ENCODE measurements at places on chromosomes 7 and 10.

DNA sequence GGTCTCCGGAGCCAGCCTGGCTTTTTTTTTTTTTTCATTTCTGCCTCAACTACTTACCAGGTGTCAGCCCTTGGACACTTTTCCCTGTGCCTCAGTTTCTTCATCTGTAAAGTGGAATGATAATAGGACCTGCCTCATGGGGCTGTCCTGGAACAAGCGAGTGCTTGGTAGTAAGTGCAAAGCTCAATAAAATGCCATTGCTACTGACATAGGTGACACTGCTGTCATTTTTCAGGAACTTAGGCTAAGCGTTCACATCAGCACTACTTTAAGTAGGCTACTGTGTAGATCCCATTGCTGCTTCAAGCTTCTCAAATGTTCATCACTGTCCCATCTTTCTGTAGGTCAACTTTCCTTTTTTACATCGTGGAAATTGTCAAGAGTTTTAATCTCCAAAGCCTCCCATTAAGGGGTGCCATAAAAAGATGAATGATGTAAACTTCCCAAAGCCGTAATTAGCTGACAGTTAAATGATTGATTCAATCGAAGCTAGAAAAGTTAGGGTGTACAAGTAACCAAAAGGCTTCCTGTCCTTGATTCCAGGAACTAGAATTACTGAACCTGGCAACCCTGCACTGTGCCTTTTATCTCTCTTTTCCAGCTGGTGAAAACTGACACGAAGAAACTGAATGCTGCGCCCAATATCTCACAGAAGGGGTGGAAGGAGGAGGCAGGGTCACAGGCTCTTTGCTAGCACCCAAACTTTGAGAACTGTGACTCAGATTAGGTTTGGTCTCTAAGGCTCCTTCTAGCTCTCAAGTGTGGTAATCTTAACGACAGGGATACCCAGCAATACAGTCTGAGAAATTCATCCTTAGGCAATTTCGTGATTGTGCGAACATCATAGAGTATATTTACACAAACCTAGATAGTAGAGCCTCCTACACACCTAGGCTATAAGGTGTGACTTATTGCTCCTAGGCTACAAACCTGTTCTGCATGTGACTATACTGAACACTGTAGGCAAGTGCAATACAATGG is 861 bp upstream of the USP6NL start:
- no peak for DNase-seq

- no peak for DNase-seq
Observed at GRCh38 chr10:122495406-122496340, 34.3 kb downstream of the HTRA1 start.

GRCh38 chr7:157580324-157580723 is 243.5 kb downstream of the DNAJB6 start:
- no peak for DNase-seq

DNA sequence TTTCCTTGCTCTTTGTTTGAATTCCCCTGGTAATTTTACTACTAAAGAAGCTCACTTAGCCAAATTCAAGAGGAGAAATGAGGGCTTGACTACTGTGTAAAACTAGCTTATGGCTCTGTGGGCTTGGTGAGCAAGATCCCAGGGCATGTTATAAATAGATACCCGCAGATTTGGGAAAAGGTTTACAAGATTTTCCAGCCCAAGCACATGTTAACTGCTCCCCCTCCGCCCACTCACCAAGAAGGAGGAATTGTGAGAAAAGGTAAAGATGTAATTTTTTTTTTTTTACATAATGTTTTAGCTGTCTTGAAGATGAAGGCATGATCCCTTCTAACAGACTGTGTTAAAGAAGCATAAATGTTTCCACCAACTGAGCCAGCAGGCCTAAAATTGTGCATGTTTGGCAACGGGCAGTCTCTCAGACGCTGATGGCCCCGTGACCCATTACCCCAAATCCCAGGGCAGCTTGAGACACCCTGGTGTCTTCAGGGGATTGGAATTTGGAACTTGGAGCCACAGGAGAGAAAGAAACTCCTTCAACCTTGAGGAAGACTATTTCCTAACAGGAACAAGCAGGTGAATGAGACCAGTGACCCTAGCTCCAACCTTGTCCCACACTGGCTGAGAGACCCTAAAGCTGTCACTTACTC is 429.8 kb upstream of the CELF2 start:
- DNase-seq: no peak

DNA sequence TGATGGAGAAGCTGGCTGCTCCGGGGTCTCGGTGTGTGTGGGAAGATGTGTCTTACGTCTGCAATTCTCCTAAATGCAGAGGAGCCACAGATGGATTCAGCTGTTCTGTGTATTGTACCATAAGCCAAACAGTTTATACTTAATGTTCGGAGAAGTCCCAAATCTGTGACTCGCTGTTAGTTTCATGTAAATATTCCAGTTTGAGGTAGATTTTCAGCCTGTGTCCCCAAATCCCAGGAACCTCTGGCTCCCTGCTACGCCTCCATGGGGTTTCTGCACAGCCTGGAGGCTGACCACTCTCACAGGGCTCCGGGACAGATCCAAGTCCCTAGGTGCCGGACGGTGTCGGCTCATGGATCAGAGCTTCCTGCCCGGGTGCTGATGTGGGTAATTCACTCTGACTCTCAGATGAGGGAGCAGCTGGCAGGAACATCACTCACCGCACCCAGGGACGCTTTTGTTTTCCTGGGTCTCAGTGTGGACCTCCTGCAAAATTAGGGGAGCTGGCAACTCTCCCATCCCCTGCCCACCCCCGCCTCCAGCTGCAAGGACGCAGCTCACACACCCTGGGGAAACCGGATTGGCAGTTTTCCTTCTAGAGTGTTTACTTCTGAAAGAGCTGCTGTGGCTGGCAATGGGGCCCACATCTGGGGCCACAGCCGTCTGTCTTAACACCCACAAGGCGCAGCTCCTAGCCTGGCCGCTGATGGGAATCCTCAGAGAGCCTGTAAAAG is 421.1 kb upstream of the FOXK1 start:
- no peak for DNase-seq

DNA sequence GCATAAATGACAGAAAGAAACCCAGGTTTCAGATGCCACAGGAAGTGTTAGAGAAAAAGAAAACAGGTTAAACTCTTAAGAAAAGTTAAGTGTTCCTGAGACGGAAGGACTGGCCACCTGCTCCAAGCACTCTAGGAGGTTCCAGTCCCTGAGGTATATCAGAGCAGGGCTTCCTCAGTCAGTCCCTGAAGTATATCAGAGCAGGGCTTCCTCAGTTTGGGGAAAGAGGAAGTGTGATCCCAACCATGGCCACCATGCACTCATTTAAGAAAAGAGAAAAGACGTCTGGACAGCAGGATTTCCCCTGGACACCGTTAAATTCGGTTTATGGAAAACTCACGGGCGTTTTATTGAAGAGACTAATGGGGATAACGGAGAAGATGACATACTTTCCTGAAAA is 133.4 kb upstream of the PFKP start:
- DNase-seq: no peak

GRCh38 chr10:12635127-12635541 is 285.8 kb downstream of the CAMK1D start:
- DNase-seq: no peak

DNA sequence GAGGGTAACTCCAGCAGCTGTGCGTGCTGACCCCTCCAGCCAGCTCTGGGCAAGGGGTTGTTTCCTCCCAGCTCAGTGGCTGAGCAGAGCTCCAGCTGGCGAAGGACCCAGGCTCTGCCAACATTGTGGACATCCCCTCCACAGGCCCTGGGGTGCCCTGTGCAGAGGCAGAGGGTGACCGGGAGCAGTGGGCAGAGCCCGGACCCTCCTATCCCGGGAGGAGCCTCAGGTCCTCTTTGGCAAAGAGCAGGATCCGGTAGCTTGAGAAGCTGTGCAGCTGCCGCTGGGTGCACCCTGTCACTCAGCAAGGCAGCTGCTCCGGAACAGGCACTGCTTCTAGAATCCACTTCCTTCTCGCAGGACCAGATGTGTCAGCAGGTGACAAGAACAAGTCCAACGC is 175.9 kb downstream of the EBF3 start:
- no peak for DNase-seq

DNA sequence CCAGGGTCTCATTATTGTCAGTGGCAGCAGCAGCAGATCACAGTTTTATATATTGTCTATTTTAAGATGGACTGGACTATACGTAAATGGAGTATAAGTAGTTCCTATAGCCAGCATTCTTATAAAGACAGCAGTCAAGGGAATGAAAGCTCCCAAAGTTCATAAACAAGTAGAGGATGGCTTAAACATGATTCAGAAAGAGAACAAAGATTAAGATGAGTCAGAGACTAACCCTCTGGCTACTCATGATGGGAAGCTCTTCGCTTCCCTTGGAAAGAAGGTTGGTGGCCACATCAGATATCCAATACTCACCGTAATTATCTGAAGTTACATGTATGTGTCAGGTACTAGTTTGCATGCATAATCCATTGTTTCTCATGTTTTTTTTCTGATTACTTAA is 277.0 kb downstream of the INHBA start:
- no peak for DNase-seq

DNA sequence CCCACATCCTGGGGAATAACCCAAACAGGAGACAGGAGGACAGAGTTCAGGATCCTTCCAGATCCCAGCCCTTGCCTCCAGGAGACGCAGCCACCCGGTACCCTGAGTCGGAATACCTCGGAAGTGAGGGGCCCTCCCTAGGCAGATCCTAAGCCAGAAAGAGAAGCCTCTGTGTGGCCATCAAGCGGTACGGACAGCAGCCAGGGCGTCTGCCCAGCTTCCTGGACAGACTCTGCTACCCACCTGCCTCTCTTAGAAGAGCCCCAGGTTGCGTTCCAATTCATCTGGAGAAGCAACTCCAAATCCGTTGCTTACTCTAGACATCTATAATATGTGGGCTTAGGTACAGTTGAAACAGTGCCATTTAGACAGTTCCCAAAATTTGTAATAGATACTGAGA is 220.2 kb upstream of the SH2B2 start:
- no peak for DNase-seq

GRCh38 chr10:62231371-62231770 is 37.3 kb downstream of the RTKN2 start:
- no peak for DNase-seq

GRCh38 chr7:148500978-148501377 is 89.6 kb upstream of the C7orf33 start:
- DNase-seq: no peak

DNA sequence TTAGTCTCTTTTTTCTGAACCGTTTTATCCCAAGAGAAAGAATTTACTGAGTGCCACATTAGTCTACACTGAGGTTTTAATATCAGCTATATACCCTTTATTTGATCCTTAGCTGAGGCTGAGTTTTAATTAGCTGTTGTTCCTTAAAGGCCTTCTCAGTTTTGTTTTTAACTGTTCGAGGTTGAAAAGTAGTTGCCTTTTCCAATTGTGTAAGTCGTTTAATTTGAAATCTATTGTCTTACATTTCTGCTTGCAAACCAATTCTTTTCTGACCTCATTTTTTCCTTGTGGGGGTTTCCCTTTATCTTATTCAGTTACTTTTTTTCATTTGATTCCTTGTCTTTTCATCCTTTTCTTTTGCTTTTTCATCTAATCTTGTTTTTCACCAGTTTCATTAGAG is 30.8 kb downstream of the UMAD1 start:
- DNase-seq: no peak

DNA sequence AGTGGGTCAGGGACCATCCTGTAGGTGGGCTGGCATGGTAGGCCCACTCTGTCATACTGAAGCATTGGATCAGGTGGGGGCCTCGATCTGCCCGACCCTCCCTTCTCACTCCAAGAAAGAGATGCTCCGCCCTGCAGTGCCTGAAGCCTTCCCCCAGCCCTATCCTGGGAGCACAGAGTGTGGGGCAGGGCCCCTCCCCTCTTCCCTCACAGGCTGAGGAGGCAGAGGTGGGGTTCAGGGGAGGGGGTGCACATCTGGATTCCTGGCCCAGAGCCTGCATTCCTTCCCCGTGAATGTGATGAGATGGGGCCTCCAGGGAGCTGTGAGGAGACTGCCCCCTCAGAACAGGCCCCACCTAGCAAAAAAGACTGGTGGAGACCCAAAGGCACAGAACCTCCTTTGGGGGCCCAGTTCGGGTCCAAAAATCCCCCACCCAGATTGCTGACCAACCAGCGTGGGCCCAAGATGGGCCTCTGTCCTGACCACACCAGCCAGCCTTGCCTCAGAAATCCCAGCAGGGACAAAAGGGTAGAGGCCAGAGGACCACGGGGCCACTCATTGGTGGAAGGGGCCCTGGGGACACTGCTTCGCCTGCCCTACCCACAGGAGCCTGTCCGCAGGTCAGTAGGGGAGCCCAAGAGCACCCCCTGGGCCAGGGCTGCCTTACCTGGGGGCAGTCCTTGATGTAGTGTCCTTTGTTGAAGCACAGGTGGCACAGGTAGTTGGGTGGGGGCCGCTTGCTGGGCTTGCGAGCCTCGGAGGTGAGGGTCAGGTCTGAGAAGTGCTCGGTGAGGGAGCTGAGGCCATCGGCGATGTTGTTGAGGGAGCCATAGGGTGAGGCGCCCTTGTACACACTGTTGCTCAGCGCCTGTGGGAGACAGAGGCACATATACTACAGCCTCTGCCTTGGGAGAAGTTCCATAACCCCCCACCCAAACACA is 13.3 kb downstream of the ZCCHC24 start:
- no peak for DNase-seq

DNA sequence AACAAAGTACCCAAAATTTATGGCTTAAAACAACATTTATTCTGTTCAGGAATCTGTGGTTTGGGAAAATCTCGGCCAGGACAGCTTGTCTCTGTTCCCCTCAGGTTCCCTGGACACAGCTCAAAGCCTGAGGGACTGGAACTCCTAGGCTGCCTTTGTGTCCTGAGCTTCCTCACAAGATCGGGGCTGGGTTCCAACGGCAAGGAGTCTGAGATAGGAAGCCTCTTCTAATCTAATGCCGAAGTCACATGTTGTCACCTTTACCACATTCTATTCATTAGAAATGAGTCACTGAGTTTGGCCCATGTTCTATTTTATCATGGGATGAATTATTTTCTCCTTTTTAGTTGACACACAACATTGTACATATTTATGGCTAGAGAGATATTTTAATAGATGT is 80.5 kb downstream of the ANKRD26 start:
- DNase-seq: peak; percentile 14

DNA sequence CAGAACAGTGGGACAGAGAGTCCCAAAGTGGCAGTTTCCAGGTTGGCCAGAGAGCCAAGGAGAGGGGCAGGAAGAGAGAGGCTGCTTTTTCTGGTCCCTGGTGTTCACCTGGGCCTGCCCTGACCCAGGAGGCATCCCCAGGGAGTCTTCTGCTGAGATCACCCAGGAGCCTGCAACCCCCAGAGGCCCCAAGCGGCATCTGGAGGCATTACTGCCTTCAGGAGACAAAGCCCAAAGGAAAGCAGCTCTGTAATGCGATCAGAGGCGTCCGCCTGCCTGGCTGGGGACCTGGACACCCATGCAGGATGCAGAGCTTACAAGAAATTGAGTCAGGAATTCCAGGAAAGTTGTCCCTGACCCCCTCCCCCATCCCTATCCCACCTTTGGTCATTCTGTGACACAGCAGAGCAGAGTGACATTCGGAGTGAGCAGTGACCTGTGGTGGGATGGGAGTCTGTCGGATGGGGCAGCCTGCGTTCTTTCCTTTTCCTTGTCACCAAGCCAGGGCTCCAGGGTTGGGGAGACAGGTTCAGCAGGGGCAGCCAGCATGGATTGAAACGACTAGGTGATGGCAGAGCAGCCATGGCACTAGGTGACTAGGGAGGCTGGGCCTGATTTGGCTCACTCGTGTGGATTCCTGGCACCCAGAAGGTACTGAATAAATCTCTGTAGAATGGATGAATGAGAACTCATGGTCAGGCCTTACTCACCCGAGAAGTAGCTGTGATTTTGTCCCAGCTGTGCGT is 10.4 kb downstream of the UNC5B start:
- no peak for DNase-seq

Data from glomerular endothelial cell (primary cell).